Pulmonary artery endothelial cell (primary cell): ENCODE measurements at places on chromosomes 3 and 15. TPM values are rescaled to one million over a fixed set of nuclear protein-coding genes. Genes with fewer than 3 reads are reported as not detected.

GRCh38 chr15:72770673-72771328, 12.8 kb downstream of the ADPGK start:
- DNase-seq = no peak

PPP1R14D gene
- not detected in 2 replicates for total RNA-seq

BAHD1 gene
- 6.8 and 7.1 TPM in 2 replicates for total RNA-seq

AHSG gene
- not detected in 2 replicates for total RNA-seq

DNA sequence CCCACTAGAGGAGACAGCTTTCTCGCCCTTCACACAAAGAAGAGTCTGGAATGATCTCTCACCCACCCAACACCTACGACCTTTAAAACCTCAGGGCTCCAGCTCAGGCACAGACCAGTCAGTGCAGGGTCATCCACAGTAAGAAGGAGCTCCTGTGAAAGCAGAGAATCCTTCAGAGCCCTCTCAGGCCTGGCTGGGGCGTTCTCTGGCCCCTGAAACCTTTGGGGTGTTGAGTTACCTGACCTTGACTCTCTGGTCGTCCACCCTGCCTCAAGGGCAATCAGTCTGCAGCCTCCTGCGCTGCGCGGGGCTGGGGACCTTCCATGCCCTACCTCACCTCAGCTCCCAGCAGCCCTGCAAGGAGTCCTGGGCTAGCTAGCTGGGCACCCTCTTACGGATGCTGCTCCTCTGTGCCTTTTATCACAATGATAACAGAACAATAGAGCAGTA, 106.2 kb downstream of the ADCY5 start:
- DNase-seq = no peak

- DNase-seq = no peak
Observed at GRCh38 chr15:28911310-28911931, 25.6 kb downstream of the APBA2 start.

GRCh38 chr3:128783774-128784173, 57.8 kb downstream of the RAB7A start:
- DNase-seq = no peak

DNA sequence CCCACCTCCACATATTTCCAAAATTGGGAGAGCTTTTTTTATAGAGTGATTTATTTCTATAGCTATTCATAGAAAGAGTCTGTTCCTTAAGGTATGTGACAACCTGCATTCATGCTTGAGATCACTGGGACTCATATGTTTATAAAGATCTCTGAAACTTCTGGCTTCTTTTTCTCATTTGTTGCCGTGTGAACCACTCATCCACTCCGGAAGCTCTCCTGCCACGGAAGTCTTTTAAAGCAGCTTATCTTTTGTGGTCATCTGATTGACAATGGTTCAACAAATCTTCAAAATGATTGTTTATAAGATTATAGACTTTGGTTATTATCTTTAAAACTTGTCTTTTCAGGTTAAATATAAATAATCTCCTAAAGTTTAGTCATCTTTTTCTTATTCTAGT, 260.5 kb downstream of the C3orf38 start:
- no peak for DNase-seq

DNA sequence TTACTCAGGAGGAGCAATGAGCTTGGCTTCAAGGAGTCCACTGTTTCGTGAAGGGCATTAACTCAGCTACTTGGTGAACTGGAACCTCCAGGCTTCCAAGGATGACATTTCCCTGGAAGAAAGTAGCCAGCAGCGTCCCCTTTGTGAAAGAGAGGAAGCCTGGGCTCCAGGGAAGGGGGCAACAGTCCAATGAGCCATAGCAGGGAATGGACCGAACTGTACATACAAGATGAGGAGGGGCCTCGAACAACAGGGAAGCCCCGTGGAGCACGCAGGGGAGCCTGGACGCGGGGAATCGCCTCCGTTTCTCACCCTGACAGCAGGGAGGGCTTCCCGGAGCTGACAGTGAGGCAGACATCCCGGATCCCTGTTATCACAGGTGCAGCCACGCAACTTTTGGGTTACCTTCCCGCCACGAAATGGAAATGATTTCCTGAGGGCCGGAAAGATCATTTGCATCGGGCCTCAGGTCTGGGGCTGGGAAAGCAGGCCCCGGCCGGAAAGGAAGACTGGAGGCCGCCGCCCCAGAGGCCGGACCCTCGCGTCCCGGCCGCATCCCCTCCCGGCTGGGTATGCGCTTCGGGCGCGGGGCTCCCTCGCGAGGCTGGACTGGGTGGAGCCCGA, 475 bp upstream of the SPINT1 start:
- no peak for DNase-seq

CCDC80 gene
- 20.5 and 30.5 TPM in 2 replicates for total RNA-seq
